ENCODE measurements at places on chromosomes 13 and 19.

- DNase-seq, result no peak
Measured at GRCh38 chr13:94776300-94776699, 64.0 kb upstream of the SOX21 start.

- no peak for DNase-seq
Measured at GRCh38 chr13:98366010-98366409, 188.9 kb upstream of the RNF113B start.

- DNase-seq, result no peak
Measured at GRCh38 chr19:19349365-19349764, 28.7 kb downstream of the MAU2 start.

DNA sequence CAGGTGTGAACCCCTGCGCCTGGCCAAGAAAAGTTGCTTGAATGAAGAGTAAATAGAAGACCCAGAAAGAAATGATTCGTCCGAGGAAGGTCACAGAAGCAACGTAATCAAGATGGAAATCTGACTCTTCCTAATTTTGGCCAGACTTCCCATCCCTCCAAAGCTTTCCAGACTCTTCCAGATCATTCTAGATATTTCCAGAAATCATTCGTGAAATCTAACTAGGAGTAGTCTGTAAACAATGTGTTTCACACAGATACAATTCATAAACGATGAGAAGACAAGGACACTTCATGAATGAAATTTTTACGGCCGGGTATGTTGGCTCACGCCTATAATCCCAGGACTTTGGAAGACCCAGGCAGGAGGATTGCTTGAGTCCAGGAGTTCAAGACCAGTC, 9.3 kb upstream of the LDLR start:
- no peak for DNase-seq

- peak; percentile 5 for DNase-seq
Measured at GRCh38 chr19:3665681-3666544, 34.4 kb downstream of the PIP5K1C start.

DNA sequence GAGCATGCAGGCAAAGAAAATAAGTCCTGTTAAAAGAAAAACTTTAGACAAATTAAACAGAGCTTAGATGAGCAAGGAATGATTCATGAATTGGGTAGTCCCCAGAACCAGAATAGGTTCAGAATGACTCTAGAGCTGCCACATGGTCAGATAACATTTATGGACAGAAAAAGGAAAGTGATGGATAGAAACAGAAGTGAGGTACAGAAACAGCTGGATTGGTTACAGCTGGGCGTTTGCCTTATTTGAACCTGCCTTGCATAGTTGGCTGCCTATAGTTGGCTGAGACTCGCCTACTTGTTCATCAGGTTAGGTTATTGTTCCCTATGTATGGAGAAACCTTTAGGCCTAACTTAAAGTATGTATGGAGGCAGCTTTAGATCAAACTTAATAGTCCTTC, 35.4 kb downstream of the WDFY2 start:
- DNase-seq, result no peak

- no peak for DNase-seq
Measured at GRCh38 chr19:12797141-12797587, 4.4 kb downstream of the PRDX2 start.

DNA sequence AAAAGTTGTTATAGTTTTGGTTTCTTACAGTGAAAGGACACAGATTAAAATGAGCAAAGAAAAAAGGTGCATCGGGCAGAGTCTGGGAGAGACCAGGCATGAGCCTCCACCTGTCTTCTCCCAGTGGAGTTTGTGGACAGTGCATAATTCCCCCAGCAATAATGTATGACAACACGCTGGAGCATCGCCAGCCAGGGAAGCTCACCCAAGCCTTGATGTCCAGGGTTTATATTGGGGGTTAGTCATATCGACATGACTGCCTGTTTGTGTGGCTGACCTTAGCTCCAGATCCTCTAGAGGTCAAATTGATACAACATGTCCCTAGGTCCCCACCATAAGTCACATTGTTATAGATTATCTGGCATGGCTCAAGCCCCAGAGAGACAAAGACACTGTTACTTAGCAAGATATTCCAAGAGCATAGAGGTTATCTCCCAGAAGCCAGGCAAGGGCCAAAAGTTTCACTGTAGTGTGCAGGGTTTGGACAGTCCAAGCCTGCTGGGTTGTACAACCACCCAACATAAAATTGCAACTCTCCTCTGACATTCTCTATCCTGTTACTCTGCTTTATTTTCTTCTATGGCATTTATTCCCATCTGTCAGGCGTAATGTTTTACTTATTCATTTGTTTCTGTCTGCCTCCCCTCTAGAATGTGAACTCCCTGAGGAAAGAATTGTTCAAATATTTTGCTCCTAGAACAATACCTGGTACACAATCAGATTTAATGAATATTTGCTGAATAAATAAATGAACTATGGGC, 5.6 kb upstream of the KLK13 start:
- no peak for DNase-seq

GRCh38 chr13:37049810-37050209, 9.7 kb downstream of the SUPT20H start:
- DNase-seq, result no peak

DNA sequence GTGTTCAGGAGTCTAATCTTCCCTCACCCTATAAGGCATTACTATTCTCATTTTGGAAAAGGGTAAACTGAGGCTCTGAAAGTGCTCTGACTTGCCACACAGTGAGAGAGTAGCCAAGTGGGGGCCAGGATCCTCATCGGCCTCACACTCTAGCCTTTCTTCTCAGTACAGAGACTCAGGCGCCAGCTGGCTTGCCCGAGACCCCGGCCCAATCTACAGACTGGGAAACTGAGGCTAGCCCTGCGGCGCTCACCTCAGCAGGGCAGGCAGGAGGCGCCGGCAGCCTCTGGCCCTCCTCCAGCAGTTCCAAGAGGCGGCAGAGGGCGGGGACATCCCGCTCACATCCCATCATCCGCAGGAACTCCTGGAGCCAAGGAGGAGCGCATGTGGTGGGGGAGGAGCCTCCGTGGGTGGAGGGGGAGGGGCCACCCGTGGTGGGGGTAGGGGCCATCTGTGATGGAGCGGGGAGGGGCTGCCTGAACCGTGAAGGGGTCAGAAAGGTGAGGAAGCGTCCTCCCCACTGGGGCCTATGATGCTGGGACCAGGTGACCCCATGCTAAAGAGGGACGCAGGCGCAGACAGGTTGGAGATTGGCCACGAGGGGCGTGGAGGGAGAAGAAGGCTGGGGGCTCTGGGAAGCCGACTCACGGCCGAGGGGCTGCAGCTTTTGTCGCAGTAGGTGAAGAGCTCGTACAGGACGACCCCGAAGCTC, 8.7 kb upstream of the INSL3 start:
- peak; percentile 20 for DNase-seq

DNA sequence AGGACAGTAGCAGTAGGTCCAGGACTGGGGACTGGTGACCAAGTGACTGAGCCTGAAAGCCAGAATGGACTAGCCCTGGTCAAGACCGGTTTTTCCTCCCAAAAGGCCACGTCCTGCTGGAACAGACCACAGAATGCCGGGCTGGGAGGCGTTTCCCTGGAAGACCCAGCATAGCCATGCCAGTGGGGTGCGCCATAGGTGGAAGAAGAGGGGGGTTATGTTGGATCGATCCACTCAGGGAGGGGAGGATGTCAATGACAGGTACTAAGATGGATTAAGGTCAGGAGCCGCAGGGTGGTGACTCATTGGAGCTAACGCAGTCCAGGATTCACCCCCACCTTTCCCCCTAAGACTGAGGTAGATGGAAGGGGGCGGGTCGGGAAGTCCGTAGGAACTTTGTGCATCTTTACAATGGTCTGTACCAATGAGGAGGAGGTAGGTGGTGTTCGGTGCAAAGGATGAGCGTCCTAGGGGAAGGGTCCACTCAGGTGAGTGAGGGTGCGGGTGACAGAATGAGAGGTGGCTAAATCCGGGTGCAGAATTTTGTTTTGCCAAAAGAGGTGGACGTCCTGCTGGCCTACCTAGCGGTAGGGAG, 21.0 kb downstream of the VASP start:
- peak; percentile 49 for DNase-seq

DNA sequence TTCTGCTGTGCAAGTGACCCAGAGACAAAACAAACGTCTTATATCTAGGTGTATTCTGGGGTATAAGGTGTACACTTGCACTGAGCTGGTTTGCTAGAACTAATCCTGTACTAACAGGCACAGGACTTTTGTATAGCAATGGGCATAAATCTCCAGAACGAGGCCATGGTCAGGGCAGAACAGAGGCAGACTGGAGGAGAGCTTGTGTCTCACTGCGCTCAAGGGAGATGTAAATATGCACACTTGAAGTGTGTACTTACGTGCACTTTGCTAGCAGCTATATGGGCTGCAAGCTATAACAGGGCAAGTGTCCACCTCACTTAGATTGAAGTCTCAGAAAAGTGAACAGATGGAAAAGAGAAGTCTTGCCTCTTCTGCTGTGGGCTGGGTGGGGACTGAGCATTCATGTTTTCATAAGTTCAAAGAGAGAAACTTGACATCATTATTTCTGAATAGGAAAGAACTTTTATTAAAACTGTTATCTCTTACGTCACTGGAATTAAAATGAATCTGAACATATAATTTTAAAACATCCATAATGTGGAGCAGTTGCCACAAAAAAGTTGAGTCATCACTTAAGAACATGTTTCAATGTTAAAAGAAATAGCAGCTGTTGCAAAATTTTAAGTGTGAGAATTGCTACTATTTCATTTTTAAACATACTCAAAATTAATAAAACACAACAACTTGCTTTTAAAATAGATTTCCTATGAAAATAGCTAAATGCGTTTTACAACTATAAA, 888.3 kb downstream of the PCDH9 start:
- no peak for DNase-seq

DNA sequence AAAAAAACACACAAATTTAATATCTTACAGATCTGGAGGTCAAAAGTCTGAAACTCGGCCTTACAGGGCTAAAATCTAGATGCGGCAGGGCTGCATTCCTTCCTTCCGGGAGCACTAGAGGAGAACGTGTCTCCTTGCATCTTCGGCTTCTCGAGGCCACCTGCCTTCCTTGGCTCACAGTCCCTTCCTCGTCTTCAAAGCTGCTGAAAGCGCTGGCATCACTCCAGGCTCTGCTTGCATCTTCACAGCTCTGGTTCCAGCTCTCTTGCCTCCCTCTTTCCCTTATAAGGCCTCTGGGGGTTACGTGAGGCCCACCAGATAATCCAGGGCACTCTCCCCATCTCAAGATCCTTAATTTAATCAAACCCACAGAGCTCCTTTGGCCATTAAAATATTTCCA, 10.5 kb downstream of the XRCC1 start:
- peak; percentile 68 for DNase-seq

GRCh38 chr19:12967907-12968306, 1.5 kb upstream of the DAND5 start:
- DNase-seq, result no peak

DNA sequence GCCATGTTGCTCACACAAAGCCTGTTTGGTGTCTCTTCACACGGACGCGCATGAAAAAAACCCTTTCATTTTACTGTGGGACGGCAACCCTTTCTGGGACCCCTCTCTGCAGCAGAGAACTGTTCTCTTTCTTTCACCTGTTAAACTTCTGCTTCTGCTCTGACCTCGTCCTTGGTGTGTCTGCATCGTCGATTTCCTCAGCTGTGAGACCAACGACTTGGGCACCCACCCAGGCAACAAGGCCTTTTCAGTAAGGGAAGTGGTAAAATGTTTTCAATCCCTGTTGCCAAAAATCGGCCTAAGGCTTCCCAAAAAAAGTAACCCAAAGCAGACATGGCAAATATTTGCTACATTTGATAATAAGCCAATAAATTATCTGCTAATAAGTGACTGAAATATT, 515.3 kb downstream of the IRS2 start:
- DNase-seq, result no peak

DNA sequence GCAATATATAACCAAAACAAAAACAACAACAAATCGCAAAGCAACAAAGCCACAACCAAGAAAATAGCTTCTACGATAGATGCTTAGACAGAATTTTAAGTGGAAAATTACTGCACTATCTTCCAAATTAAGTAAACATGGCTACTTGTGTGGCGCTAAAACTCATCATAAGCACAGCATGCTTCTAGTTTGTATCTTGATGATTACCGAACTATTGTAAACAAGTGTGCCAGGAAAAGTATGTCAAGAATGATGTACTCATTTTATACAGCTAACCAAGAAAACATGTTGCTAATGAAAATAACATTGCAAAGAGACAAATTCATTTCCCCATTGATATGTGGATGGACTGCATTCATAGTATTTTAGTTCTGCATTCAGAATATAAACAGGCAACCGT, 271.9 kb upstream of the GPC6 start:
- DNase-seq, result no peak

- DNase-seq, result no peak
Measured at GRCh38 chr13:75702476-75702875, 66.3 kb downstream of the LMO7 start.

- no peak for DNase-seq
Measured at GRCh38 chr13:30624630-30625029, 6.9 kb downstream of the USPL1 start.

DNA sequence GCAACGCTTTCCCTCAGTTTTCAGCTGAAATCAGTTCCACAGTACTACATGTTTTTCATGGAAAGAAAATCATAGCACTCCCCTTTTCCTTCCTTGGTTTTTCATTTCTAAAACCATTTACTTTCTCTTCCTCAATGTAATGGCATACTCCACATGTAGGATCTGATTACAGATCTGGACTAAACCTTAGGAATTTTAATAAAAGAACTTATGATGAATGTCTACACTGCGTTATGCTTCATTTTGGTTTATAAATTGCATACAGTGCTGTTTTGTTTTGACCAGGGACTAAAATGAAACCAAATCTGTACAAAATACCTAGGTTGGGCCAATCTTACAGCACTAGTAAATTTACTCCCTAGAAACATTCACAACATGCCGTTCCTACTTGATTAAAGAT, 589.9 kb downstream of the TBC1D4 start:
- no peak for DNase-seq

DNA sequence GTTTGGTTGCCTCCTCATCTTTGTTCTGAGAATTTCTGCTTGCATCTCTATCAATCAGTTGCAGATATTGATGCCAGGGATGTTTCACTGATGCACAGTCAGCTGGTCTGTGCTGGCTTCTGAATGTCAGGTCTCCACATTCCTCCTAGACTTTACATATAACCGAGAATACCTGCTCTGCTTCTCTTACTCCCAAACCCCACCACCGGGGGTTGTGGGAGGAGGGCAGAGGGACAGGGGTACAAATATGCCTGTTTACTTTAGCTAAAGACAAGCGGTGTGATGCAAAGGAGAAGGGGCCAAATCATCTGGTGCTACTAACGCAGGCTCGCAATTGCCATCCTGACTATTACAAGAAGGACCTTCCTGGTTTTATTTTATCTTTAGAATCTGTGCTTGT, 17.4 kb upstream of the KLHL1 start:
- DNase-seq, result no peak

- no peak for DNase-seq
Measured at GRCh38 chr19:11102944-11103343, 13.7 kb downstream of the LDLR start.

GRCh38 chr13:30047154-30047874, 196.9 kb upstream of the UBL3 start:
- no peak for DNase-seq

GRCh38 chr13:29556742-29557141, 38.7 kb downstream of the SLC7A1 start:
- DNase-seq, result no peak

DNA sequence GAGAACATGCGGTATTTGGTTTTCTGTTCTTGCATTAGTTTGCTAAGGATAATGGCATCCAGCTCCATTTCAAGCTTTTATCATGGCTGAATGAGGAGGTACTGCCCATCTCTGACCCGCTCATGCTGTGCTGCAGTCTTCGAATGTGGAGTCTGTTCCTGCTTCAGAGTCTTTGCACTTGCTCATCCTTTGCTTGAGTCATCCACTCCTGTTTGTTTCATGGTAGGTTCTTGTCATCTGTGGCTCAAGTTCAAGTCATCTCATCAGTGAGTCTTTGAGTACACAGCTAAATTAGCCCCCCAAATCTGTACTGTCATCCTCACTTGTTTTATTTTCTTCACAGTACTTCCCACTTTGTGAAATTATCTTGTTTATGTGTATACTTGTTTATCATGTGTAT, 5.4 kb downstream of the UCHL3 start:
- no peak for DNase-seq

Measured in DMS79 treated with DMSO at 0.1 percent for 48 hours (cell line).